ENCODE measurements at places on chromosomes 7 and 10.

DNA sequence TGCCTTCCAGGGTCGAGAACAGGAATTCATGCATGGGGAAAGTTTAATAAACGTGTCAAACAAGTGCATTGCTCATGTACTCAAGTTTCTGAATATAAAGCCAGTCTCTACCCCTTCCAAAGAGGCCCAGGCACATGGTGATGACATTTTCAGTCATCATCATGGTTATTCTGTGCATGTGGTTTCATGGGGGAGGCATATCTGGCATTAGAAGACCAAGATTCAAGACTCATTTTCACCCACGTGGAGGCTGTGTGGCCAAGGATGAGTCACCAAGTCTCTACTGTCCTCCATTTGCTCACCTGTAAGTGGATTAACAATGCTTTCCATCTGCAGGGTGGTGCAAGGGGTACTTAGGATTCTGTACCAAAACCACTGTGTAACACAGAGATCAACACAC lies 34.0 kb upstream of the CNPY1 start:
- DNase-seq, result no peak

DNA sequence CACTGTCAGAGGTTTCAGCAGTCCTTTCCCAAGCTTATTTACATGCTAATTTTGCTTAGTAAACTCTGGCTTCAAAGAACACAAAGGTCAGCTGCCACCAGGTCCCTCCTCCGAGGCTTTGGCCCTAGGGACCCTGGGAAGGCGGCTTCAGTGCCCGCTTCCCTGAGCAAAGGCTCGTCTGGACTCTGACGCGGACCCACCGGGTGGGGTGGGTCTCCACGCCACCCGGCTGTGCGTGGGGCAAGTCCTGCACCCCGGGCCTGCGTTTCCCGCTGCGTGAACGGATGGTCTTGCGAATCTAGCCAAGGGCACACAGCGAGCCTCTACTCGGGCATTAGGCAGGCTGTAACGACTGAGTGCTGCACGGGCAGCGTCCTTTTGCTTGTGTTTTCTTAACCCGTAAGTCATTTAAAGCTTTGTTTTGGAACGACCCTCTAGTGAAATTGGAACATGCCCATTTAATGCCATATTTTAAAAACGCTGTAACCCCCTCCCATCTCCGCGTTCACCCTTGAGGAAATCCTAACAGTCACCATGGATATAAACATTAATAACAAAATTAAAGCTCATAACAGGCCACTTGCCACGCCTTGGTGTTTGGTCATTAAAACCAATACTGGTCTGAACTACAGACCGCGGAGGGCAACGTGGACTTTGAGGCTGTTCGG lies 828 bp downstream of the BNIP3 start:
- peak; percentile 83 for DNase-seq

DNA sequence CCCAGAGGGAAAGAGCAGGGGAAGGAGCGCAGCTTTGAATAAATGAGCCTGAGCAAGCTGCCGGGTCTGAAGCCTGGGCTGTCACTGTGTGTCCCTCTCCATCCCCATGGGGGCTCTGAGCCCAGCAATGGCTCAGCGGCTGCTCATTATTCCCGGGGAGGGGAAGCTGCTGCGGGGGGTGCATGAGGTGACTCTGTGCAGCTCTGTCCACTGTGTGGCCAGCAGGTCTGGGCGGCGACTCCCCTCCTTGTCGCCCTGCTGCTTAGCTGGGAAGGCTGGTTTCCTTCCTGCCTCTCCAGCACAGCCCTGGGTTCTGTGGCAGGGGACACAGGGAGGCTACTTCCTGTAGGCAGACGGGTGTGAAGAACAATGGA lies 234.2 kb downstream of the PRPF18 start:
- DNase-seq, result no peak

DNA sequence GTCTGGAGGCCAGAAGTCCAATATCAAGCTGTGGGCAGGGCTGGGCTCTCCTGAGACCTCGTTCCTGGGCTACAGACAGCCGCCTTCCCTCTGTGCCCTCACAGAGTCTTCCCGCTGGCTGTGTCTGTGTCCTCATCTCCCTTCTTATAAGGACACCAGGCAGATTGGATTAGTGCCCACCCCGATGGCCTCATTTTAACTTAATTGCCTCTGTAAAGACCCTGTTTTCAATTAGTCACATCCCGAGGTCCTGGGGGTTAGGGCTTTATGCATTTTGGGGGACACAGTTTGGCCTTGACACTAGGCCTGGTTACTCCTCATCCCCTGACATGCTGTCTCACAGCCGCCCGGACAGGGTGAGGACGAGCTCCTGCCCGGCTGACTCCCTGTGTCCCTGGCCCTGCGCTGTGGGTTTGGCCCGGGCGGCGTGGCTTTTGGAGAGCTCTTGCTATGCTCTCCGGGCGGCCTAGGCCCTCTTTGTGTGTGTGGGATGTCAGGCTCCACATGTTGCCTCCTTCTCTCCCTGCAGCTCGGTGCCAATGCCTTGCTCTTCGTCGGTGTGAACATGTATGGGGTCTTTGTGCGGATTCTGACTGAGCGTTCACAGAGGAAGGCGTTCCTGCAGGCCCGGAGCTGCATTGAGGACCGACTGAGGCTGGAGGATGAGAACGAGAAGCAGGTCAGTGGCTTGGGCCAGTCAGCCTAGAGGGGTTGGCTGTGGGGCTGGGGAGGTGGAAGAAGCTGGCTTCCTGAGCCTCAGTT lies 18.2 kb downstream of the ADCY1 start:
- DNase-seq, result peak; percentile 68

DNA sequence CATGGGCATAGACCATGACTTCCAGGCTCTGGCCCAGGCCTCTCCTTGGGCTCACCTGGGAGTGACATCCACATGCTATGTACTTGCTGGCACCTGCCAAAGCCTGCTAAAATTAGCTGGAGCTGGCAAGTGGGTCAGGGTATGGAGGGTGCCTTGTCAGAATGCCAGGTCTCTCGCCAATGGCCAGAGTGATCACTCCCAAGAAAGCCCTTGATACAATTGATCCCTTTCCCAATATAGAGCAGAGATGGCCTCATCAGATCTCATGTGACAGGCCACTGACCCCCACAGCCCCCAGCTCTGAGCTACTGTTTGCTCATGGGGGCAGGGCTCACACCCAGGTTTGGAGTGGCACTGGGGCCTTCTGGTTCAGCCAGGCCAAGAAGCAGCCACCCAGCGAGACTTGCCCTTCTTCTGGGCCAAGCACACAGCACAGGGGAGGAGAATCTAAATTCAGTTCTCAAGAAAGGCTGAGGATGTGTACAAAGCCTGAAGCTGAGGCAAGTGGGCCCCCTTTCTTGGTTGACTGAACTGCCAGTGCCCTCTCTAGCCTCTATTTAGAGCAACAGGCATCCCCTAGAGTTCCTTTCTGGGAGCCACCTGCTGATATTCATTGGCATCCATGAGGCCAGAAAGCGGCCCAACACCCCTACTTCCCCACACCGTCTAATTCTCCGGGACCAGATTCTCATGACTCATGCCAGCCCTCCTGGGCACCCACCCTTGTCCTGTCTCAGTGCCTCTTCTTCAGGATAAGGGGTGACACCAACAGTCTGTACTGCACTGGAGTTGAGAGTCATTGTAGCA lies 18.9 kb upstream of the MYL7 start:
- no peak for DNase-seq

- no peak for DNase-seq
Observed at GRCh38 chr7:143288836-143289235, 685 bp downstream of the CASP2 start.

DNA sequence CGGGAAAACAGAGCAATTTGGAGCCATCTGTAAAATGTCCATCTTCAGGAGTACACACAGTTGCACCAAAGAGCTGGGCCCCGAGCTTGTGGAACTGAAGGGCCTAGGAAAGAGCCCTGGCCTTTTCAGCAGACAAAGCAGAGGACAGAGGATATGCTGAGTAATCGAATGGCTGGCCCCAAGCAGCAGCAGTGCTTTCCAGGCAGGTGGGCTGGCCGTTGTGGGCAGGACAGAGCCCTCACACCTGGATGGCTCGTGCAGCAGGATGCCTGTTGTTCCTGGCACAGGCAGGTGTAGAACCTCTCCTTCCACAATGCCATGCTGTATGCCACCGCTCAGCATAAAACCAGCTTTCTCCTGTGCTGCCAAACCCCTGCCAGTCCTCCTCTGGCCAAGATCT lies 32.5 kb upstream of the TNS3 start:
- DNase-seq, result no peak

DNA sequence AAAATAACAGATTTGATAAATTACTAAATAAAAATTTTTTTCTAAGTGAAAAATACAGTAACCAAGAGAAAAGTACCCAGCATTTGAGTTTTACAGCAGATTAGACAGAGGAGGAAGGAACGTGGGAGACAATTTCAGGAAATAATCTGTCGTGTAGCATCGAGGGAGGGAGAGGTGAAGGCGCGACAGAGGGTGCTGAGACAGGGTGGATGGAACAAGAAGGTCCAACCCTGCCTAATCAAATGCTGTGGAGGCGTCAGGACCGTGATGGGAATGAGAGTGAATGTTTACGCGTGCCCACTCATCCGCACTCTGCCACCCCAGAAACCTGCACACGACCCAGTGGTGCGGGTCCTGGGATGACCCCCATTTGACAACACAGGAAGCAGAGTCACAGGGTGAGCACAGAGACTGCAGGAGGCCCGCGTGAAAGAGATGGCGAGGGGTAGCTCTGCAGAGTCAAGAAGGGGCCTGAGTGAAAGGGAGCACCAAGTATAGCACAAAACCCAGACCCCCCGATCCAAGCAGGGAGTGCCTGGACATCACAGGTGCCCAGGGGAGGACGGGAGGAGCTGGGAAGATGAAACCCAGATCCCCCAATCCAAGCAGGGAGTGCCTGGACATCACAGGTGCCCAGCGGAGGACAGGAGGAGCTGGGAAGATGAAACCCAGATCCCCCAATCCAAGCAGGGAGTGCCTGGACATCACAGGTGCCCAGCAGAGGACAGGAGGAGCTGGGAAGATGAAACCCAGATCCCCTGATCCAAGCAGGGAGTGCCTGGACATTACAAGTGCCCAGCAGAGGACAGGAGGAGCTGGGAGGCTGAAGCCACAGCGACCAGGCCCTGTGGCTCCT lies 558.9 kb downstream of the DNAJB6 start:
- peak; percentile 52 for DNase-seq

DNA sequence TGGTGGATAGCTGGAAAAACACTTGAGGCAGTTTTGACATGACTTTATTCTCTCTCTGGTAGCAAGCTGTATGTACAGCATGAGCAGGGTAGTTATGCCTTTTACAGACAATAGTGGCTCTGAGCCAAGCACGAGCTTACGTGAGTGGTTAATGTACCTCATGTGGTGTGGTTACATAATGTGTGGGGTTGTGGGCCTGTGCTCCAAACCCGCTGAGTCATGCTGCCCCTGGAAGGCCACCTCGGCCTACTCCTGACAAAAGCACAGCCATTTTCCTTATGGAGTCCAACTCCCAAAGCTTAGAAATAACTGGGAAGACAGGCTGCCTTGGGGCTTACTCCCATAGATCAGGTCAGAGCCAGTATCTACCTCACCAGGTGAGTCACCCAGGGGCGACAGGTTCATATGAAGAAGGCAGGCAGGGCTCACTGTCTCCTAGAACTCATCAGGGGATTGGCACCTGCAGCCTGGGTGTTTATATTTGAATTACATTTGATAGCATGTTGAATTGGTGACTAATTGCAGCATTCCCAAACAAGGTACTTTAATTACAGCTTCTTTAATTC lies 404.5 kb downstream of the ADRA2A start:
- no peak for DNase-seq

DNA sequence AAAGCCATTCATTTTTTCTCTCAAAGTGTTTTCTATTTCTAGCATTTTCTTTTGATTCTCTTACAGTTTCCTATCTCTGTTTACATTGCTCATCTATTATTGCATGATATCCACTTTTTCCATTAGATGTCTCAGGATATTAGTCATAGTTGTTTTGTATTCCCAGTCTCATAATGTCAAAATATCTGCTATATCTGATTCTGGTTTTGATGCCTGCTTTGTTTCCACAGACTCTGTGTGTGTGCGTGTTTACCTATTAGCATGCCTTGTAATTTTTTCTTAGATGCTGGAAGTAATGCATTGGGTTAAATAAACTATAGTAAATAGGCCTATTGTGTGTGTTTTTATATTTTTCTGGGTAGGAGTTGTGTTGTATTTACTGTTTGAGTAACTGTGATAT lies 1126.3 kb downstream of the SORCS1 start:
- no peak for DNase-seq

All from spleen (tissue), 13 donors.